Stimulated activated CD8-positive, alpha-beta memory T cell treated with anti-CD3 and anti-CD28 coated beads, Interleukin-4, amount 100 ng/mL, for 4 hours (primary cell): ENCODE measurements at places on chromosomes 4 and X.

DNA sequence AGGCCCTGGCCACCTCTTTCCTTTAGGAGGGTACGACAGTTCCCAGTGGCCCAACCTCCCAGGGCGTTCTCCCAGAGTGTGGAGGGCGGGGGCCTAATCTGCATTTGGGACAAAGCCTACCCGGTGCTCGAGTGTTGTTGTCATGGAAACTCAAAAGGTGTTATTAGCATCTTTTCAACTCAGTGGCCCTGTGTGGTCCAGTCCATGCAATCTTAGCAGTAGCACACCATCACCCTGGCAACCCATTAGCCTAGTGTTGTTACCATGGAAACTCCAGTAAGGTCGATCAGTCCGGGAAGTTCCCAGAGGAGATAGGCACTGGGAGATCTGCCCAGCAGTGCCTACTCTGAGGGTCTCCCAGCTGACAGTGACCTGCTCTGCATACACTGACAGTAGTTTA is 20.2 kb downstream of the APLN start:
- no peak for DNase-seq

DNA sequence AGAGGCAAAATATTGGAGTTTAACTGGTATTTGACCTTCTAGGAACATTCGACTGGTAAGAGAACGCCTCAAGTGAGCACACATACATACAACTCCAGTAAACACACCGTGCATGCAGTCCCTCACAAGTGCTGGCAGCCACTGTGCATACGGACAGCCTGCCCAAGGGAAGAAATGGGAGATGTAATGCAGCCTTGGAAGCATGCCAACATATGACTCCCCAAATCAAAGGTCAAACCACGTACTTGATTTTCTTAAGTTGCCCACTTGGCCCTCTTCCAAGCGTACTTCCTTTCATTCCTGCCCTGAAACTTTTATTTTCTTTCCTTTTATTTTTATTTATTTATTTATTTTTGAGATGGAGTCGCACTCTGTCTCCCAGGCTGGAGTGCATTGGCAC is 206.6 kb downstream of the SPRY1 start:
- DNase-seq = no peak

DNA sequence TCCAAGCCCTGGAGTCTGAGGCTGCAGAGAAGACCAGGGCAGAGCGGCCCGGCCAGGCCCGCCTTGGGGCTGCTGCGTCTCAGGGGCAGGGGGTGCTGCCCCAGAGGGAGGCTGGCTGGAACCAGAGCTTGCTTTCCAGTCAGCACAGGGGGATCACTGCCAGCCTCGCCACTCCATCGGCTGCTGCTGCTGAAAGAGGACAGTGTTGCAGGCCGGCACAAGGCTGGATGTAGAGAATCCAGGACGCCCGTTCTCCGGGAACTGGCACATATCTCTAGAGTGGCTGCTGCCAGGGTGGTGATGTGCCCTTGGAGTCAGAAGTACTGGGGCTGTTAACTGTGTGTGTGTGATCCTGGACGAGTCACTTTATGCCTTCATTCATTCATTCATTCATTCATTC is 31.9 kb upstream of the SORCS2 start:
- no peak for DNase-seq

DNA sequence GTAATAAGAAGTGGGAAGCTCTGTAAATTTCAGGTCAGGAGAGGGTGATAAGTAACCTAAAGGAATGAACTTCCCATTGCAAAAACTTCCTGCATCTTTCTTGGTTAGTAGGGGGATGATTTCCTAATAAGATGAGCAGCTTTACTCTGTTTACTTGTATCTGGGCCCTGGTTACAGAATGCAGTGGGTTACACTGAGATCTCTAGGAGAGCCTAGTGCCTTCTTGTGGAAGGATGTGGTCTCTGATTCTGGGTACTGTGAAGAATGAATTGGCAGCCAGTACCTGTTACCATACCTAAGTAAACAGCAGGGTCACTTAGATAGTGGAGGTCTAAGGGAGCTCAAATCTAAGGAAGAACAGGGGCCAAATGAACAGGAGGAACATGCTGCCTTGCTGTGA is 320.6 kb downstream of the ARHGAP10 start:
- no peak for DNase-seq

DNA sequence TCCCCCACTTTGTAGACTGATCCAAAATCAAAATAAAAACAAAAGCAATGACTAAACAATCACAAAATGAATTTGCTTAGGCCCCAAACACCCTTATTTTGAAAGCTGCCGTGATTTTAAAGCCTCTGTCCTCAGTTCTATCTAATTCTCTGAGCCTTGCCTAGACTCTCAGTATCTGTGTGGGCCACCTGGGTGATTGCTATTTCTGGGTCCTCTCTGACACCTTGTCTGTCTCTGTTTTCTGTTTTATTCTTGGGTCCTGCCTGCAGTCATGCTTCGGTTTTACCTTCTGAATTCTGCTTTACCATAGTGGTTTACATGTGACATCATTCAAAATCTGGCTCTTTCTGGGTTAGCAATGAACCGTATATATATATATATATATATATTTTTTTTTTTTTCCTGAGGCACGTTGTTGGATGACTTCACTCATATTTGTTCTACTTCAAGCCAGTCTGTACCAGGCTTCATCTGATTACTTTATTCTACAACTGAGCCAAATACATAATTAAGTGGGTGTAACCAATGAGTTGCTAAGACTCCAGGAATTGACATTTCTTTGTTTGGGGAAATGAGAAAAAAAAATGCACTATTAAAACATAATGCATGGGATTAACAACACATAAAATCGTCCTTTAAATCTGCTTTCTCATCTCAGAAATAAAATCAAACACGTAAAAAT is 710.7 kb upstream of the SLIT2 start:
- no peak for DNase-seq

GRCh38 chr4:180234730-180235129 is 2008.5 kb upstream of the TENM3 start:
- DNase-seq = no peak

- no peak for DNase-seq
Observed at GRCh38 chr4:154958621-154959358, 177.7 kb downstream of the RBM46 start.

- no peak for DNase-seq
Observed at GRCh38 chr4:116752027-116752426, 333.3 kb downstream of the TRAM1L1 start.

- DNase-seq = no peak
Observed at GRCh38 chrX:74779175-74779574, 146.1 kb downstream of the NEXMIF start.

DNA sequence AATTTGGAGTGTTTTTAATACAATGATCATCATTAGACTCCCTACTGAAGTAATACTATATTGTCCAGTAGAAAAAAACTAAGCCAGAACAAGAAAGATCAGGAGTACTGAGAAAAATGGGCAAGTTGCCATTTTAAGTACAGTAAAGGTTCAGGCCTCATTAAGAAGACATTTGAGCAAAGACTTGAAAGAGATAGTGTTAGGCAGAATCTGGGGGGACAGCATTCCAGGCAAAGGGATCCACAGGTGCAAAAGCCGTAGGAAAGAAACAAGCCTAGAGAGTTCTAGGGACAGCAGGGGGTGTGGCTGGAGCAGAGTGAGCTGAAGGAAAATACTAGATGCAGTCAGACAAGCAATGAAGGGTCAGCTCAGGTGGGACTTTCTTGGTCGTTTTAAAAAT is 58.1 kb upstream of the INTU start:
- no peak for DNase-seq

DNA sequence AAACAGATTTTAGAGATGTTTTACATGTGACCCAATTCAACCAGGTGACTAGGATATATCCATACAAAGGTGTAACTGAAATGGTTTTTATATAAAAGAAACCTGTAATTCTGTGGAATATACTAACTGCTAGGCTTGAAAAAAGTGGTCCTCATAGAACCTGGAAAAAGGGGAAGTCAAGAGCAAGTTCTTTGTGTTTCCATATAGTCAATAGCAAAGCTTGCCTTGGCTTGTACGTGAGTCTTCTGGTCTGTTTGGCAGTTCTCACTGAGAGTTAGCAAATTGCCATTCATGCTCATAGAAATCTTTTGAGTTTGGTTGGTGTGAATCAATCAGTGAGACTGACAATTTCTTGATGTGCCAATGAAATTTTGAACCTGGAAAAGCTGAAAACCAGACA is 79.4 kb upstream of the SMIM10 start:
- no peak for DNase-seq

DNA sequence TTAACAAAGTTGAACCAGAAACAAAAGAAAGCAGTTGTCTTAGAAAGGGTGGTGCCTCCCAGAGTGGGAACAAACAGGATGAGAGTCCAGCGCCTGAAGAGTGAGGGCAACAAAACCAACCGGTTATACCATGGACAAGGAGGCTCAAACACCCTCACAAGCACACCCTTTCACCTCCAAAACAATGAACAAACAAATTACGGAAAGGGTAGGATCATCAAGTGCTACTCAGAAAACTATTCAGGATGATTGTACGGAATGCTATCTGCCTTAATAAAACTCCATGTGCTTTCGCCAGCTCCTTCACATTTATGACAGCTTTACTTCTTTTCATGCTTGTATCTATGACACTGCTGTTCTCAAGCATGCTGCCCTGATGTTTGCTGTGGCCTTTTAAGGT is 26.8 kb downstream of the SLC39A8 start:
- no peak for DNase-seq

DNA sequence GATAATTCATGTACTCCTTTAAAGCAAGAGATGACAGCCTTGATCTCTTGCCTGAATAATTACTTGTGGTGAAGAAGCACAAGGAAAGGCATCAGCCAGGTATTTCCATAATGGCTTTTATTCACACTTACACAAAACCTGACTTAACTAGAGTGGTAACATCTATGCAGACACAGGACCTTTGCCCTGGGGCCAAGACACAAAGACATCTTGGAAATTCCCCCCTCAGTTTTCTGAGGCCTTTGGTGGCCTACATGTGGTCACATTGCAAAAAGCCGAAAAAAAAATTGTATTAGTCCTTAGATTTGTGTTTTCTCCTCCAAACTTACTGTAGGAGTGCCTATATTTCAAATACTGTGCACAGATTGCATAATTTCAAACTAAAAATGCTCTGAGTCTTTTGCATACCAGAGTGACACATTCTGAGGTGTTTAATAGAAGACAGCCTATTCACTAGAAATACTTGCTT is 172.4 kb downstream of the PDGFC start:
- DNase-seq = no peak

GRCh38 chrX:68881911-68882310 is 53.1 kb downstream of the EFNB1 start:
- DNase-seq = no peak

DNA sequence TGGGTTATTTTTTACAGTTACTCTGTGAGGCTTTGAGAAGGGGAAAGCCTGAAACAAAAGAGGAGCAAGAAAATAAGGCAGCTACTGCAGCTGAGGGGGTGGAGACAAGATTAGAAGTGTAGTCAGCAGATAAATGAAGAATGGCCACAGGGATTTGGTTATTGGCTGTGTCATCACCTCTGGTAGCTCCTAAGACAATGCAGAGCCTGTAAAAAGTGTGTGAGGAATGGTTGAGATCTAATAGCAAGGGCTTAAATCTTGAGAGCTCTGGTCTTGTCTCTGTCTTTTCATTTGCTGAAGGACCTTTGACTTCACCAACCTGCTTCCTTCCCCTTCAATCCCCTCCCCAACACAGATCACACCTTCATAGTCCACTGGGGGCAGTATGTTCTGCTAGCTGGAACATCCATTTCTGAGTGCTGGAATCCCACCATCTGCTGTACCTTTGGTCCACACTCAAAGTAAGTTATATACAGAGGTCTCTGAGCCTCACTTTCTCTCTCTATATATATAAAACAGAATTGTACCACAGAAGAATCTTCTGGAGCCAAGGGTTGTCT is 213.7 kb upstream of the ZIC3 start:
- no peak for DNase-seq

GRCh38 chrX:117871796-117872195 is 244.8 kb downstream of the KLHL13 start:
- DNase-seq = no peak

DNA sequence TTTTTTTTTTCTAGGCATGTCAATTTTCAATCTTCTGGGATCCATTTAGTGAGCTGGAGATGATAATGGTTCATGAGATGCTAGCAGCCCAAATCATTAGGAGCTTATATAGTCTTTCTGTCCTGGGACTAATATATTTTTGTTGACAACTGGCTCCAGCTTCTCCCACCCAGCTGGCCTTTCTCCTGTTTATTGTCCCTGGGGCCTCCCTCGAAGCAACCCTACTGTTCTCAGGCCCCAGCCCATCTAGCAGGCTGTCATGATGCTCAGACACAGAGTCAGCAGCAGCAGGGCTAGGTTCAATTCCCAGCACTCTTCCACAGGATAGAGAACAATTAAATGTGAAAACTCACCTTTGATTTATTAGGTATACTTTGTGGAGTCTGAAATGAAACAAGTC is 127.6 kb upstream of the MID1 start:
- no peak for DNase-seq

GRCh38 chrX:45035071-45035470 is 162.1 kb downstream of the KDM6A start:
- DNase-seq = no peak

DNA sequence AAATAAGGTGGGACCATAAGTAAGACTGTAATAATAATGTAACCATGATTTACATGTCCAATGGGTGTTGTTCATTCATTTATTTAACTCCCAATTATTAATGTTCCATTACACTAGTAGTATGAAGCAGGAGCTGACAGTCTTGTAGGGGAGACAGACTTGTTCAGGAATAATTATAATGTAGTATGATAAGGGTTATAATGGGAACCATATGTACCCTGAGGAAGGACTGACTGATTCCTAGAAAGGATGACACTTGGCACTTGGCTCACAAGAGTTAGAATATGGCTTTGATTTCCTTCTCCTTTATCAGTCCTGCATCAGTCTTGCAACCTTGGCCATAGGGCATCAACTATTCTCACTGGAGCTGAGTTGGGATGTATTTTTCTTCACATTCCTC is 24.2 kb downstream of the PCDH7 start:
- no peak for DNase-seq

DNA sequence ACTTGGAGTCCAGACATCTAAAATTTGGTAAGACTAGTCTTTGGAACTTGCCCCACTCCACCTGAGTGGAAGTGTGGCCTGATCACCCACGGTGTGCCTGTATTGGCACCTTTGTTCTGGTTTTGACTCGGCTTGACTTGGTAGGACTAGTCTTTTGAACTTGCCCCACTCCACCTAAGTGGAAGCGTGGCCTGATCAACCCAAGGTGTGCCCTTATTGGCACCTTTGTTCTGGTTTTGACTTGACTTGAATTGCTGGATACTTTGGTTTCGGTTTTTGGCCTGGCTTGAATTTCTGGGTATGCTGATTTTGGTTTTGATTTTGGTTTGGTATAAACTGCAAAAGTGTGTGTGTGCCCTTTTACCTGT is 44.7 kb upstream of the UGT2B7 start:
- DNase-seq = no peak

DNA sequence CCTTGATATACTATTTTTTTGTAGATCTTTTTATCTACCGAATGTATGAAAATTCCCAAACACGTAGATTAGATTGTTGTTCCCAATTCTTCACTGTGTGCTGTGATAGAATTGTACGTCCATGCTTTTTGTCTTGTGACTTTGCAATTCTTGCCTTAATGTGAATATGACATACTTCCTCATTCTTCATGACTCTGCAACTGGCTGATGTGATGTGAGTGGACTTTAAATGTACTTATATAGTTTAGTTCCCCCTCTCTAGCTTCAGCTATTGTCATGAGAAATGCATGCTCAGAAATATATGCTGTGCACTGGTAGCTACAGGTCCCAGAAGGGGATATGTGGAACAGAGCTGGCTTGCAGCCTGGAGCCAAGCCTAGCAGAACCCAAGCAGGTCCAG is 89.4 kb downstream of the FTHL17 start:
- DNase-seq = no peak

GRCh38 chr4:146059865-146060264 is 115.7 kb upstream of the LSM6 start:
- DNase-seq = no peak

GRCh38 chrX:103565752-103566151 is 19.6 kb upstream of the TCEAL4 start:
- no peak for DNase-seq
